ENCODE measurements at places on chromosomes 16 and 17.

DNA sequence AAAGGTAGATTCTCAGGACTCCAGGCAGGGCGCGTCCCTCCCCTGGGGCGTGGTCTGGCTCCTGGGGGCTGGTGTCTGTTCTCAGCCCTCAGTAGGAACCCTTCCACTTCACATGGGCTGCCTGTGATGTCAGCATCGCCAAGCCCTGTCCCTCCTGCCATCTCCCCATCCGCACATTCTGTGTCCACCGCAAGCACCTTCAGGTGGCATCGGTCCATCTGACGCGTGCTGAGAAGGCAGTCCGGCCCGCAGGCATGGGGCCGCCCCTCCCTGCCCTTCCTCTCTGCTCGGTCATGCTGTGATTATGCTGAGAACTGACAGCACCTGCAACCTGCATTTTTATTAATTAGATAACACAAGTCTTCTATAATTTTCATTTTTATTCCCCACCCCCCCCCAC, 12.7 kb upstream of the DNAH17 start:
- no peak for DNase-seq

DNA sequence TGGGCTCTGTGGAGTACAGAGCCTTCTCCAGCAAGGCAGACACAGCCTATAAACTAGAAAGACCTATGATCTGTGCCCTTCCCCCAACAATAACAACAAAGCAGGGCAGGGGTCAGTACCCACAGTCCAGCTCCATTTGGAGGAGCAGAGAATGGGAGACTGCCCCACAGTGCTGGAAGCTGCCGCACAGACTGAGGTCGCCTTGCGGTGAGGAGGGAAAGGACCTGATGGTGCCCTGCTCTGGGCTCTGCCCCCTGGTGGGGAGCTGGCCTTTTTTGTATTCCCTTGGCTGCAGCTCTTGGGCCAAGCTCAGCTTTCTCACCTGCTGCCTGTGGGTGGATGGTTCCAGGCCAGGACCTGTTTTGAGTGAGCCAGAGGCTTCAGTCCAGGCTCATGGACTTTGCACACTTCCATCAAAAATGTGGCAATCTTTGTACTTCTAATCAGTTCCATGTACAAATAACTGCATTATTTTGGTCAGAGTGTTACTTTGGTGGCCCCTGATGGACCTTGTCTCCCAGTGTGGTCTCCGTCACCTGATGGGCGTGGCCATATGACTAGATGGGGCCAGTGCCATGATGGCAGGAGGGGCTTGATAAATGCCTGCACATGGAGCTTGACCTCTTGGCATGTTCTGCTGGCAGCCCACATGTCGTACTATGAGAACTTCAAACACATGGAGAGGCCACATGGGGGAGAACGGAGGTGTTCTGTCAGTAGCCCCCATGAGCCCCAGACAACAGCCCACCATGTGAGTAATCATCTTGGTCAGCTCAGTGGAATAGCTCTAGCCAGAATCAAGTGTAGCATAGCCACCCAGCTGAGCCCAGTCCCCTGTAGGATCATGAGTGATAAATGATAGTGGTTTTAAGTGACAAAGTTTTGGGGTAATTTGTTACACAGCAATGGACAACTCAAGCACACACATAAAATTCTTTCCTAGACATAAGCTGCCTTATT, 24.2 kb downstream of the B9D1 start:
- DNase-seq = no peak

DNA sequence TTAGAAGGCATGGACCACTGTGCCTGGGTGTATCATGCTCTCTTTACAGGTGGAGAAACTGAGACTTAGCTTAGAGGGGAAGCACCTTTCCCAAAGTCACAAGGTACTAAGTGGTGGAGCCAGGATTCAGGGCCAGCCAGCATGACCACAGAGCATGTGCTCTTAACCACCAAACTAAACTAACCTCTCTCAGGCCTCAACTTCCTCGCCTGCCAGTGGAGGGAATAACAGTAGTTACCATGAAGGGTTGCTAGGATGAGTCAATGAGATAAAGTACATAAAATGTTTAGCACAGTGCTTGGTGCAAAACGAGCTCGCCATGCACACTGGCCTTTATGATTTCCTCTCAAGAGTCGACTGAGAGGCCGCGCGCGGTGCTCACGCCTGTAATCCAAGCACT, 6.4 kb upstream of the MYO1C start:
- no peak for DNase-seq

DNA sequence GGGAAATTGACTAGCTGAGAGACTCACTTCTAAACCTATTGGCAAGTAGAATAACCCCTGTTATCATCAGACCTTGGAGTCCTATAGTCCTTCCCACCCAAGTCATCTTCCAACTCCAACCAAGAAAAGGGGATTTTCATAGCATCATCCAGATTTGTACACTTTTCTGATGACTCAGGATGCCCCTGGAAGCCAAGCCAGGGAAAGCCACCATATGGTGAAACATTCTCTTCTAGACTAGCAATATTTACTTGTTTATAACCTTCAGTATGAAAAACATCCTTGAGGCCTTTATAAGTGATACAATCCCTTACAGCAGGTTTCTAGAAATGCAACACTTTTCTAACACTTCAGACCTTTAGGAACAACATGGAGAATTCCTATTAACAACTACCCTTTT, 618.8 kb upstream of the CDH11 start:
- DNase-seq = no peak

- DNase-seq = no peak
These were observed 47.3 kb upstream of the DNAH17 start for GRCh38 chr17:78624324-78625151.

DNA sequence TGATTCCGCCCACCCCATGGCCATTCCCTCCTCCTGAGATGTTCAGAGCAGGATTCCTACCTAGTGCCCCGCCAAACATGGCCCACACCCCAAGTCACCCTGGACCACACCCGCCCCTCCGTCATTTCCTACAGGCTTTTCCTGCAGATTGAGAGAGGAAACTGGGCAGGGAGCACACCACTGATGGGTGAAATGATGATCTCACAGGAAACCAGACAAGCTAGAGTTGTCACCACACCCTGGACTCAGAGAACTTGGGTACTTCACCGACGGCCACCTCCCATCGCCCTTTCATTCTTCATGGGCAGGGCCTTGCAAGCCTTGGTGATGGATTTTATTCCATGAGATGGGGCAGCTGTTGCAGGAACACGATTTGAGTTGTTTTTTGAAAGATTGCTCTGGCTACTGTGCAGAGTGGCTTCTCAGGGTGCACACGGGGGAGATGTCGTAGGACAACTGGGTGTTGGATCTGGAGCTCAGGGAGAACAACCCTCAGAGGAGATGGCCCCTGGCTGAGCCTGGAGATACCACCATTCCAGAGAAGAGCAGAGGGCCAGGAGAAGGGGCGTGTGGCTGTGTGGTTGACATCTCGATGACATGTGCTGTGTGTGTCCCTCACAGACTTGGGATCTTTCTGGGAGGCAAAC, 7.4 kb upstream of the B9D1 start:
- no peak for DNase-seq

GRCh38 chr16:79370736-79371135, 229.8 kb downstream of the MAF start:
- no peak for DNase-seq

- DNase-seq = no peak
These were observed 41.4 kb downstream of the CMIP start for GRCh38 chr16:81485824-81486539.

GRCh38 chr17:78237401-78238012, 6.1 kb downstream of the TMEM235 start:
- peak; percentile 84 for DNase-seq

DNA sequence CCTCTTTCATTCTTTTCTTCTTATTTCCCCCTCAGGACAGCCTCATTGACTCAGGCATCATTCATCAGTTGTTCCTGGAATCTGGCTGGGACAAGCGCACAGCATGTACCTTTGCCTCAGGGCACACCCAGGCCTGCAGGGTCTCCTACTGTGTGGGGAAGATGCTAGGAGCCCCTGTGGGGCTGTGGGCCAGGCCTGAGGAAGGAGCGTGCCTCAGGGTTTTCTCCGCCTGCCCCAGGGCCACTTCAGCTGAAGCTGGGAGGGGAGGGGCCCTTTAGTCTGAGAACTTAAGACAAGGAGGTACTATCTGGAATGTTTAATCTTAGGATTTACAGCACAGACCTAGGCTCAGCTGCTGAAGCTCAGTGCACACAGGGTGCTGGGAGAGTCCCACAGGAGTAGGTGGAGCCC, 7.9 kb downstream of the ELMO3 start:
- DNase-seq = no peak

DNA sequence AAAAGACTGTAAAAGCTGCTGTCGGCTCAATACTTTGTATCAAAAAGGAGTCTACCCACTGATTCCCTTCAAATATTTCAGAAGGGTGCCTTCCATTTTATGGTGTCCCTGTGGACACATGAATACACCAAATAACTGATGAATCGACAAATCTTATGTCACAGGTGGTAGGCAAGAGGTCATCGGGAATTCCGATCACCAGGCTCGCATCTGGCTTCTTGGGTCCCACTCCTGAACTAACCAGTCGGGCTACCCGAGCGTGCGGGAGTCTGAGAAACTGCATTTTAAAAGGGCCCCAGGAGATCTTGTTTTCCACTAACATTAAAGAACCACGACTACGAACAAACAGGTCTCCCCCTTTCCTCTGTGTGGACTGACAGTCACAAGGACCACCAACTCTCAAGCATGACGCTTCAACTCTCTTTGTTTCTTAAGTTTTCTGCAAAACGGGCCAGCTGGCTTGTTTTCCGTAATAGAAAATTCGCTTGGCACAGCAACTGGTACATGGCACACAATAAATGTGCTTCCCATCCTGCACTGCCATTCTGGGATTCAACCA, 873 bp downstream of the PSME3IP1 start:
- no peak for DNase-seq

GRCh38 chr17:44350733-44351226, 5.7 kb downstream of the GRN start:
- DNase-seq = peak; percentile 36

GRCh38 chr16:75701361-75701760, at the start of gene DUXB:
TSS of gene DUXB (minus strand) at chr16:75701461. CDS start at chr16:75701418, 43 bp downstream.
- DNase-seq = no peak

DNA sequence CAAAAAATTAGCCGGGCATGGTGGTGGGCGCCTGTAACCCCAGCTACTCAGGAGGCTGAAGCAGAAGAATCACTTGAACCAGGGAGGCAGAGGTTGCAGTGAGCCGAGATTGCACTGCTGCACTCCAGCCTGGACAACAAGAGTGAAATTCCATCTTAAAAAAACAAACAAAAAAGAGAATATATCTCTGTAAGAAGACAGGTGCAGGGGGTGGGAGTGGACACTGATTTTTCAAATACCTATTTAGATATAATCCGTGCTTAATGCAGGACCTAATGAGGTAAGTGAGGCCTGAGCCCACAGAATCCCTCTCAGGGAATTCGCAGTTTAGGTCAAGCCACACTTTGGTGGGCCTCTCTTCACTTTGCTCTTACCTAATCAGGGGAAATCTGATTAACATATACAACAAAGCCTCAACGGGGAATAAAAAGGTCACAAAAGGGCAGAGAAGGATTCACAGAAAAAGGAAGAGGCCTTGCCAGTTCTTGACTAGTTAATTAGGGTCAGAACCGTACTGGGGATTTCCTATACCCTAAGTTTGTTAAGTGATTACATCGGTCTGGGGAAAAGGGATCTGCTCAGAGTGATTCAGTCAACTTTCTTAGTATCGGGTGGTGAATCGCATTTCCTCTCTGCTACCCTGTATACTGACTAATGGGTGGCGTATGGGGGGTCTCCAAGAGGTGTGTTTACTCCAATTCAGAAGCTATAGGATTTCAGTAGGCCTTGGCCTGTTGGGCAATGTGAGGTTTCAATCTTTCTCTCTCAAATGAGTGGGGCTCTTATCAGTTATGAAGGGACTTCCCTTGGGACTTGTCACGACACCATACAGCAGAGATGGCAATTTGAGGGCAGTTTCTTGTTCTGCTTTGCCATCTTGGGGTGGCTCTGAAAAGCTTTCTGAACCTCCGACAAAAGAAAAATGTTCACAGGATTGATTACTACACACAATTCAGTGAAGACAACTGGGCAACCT, 1.9 kb upstream of the NFAT5 start:
- DNase-seq = no peak

DNA sequence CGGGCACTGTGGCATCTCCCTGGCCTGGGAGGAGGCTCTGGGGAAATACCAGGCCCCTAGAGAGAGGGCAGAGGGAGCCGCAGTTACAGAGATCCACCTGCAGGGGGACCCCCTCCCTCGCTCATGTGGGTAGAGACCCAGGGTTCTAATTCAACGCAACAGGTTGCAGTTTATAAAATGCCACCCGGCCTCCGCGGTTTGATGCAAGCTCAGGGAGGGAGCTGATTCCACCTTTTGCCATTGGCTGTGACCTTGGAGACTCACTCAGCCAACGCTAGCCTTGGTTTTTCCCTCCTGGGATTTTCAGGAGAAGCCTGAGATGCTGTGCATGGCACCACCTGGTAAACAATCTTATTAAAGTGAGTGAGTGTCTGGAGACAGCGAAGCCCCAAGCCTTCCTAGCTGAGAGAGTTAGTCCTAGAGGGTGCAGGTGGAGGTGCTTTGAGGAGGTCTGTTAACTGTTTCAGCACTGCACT, 12.1 kb downstream of the TTLL6 start:
- no peak for DNase-seq

DNA sequence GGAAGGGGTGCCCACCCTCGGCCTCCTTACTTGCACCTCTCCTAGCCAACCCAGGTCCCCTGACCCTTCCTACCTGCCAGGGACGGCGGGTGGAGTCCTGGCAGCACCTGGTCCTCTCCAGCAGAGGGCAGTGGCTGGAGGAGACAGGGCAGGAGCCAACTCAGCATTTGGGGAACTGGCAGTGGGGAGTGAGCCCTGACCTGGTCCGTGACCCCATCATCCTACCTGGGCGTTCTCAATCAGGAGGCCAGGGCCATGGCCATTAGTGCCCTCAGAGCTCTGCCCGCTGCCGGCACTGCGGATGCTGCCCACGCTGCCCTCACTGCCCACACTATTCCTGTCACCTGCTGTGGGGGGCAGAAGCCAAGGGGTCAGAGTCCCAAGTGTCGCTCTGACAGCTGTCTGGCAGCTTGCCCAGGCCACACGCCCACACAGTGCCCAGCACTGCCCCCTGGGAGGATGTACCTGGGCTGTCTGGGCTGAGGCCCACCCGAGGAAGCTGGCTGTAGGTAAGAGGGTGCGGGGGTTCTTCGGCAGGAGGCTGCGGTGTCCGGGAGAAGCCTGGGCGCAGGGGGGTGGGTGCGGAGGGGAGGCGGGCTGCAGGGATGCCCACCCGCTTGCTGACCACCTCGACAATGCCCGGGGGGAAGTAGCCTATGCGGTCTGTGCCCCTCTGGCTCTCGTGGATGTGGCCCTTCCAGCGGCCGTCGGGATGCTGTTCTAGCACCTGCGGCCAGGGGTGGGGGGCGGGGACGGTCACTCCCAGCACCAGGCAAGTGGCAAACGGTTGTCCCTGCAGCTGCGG, 10.8 kb downstream of the CASKIN2 start:
- DNase-seq = no peak

DNA sequence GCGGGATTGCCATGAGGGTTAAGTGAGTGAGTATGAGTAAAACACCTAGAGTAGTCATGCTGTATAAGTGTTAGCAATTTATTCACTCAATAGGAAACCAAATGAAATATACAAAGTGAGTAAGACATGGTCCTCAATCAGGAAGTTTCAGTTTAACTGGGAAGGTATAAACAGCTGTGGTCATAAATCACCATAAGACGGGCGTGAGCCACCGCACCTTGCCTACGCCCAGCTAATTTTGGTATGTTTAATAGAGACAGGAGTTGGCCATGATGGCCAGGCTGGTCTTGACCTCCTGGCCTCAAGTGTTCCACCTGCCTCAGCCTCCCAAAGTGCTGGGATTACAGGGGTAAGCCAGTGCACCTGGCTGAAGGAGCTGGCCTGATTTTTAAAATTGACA, 27.0 kb downstream of the RNF135 start:
- DNase-seq = no peak
